ENCODE measurements at places on chromosomes 13 and 19.
A peak's percentile ranks its signal among the peaks of the same experiment; 100 is the strongest.

DNA sequence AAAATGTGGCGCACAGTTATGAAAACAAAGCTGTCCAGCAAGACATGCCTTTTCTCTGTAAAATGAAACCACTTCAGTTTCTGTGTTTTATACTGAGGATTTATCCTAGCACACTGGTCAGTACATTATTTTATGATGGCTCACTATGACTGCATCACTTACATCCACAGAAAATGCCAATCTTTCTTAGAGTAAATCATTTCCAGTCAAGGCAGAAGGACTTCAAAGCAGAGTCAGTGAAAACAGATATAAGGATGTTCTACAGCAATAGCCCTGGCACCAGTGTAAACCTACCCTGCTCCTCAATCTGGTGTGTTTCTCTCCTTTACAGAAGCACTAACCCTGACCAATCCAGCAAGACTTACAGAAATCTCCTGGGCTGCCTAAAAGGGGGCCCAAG is 473.5 kb downstream of the GPC6 start:
- peak; percentile 65 for DNase-seq

GRCh38 chr19:33438987-33439781 is 65.7 kb downstream of the CEBPG start:
- DNase-seq: no peak

DNA sequence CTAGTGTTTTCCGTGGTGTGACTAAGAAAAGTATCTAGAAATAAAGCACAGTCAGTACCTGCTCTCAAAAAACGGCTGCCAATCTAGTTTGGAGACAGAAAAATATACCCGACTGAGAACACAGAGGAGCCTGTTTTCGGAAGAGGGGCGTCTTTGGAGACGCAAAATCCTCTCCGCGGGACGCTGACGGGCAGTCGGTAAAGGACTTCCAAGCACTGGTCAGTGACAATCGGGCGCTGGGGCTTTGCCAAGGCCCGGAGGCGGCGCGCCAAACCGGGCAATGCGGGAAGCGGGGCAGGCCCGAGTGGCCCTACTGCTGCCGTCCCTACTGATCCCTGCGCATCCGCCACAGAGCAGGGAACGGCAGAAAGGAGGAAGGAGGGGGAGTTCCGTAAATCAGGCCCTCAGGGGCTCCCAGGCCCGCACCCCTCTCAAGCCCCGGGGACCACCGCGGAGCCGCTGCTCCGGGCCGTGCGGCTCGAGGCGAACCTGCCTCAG is 588 bp upstream of the DPY19L3 start:
- peak; percentile 33 for DNase-seq

- DNase-seq: peak; percentile 100
Measured at GRCh38 chr19:40285353-40286234, 449 bp upstream of the AKT2 start.
